ENCODE measurements at places on chromosomes 3 and 15. TPM values are rescaled to one million over a fixed set of nuclear protein-coding genes. Genes with fewer than 3 reads are reported as not detected.

Gene CCR3
- not detected for total RNA-seq

Gene ADGRG7
- total RNA-seq: not detected

Gene HESX1
- 2.4 TPM for total RNA-seq

Gene KIF7
- total RNA-seq: 10.6 TPM

Gene NRROS
- 2.9 TPM for total RNA-seq

Gene CD200
- total RNA-seq: 3.3 TPM

Gene PLS1
- 0.99 TPM for total RNA-seq

DNA sequence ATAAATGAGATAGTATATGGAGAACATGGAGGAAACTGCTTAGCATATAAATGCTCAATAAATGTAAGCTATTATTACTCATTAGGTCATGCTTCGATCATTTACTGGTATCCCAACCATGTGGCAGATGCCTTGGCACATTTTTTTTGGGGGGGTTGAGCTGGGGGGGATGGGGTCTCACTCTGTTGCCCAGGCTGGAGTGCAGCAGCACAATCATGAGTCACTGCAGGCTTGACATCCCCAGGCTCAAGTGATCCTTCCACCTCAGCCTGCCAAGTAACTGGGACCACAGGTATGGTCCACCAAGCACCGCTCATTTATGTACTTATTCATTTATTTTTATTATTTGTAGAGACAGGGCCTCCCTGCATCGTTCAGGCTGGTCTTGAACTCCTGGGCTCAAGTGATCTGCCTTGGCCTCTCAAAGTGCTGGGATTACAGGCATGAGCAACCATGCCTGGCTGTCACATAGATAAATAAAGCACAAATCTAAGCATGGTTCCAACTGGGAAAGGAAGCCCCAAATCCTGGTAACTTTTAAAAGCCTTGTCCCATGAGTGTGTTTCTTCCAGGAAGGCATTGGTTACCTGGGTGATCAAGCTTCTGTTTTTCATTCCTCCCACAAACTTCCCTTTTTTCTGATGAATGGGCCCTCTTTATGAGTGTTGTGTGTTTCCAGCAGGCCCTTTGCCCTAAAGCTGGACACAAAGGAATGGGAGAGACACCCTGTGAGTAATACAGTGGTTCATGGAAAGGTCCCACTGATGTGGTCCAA lies 147.4 kb upstream of the UMPS start:
- no peak for DNase-seq

GRCh38 chr3:24829011-24829581 lies 334.4 kb upstream of the THRB start:
- DNase-seq: no peak

DNA sequence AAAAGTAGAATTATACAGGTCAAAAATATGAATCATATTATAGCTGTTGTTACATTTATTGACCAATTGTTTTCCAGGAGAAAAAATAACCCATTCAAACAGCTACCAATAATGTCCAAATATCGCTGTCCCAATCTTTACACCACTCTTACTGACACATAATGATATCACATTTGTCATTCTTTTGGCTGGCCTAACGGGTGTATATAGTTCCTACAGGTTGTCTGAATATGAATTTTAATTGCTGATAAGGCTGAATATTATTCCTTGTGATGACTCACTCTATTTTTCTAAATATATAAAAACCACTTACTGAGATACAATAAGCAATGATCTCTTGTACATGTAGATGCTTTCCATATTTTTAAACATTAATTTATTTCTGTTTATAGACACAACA lies 76.4 kb downstream of the FSIP1 start:
- no peak for DNase-seq

- no peak for DNase-seq
Observed at GRCh38 chr3:55307622-55308021, 179.5 kb downstream of the WNT5A start.

- no peak for DNase-seq
Observed at GRCh38 chr3:58235970-58236369, 1.6 kb upstream of the ABHD6 start.

DNA sequence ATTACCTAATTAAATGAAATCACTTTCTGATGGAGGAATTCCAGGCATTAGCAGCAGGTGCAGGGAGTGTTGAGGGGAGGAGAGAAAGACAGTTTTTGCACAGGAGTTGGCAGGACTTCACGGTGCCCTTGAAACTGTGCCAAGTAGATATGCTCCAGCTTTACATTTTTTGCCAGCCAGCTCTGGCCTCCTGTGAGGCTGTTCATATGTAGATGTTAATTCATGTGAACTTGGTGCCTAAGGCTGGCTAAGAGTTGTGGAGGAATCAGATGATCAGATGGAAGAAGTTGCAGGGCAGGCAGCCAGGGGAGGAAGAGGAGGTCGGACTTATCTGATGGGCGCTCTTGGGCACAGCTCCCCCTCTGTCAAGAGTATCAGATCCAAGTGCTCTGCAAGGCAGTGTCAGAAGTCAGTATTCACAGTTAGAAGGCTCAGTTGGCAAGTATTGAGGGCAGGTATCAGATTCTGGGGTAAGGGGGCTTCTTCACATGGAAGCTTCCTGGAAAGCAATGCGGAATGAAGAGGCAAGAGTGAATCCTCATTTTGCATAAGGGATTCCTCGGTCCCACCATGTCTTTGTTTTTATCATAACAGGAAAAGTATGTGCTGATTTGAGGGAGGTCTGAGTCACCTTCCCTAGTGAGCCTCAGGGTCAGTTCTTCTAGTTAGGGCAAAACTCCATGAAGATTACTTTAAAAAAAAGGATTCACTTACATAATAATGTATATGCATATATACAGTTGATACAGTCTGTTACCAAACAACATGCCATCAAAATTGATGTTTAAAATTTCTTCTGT lies 172.6 kb upstream of the UMPS start:
- peak; percentile 26 for DNase-seq

DNA sequence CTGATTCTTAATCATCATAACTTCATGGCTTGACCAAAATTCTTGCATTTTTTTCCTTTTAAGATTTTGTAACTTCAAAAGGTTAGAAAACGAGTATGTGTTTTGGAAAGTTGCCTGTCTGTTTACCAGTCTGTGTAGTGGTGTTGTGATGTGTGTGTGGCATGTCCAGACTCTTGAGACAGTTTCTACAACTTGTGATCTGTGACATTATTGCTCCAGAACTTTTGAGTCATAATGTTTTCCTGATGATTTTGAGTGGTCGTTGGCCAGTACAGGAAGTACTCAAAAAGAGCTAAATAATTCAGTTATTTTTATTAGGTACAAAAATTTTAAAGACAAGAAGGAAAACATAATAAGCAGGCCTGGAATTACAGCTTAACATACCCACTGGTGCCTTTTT lies 229.0 kb upstream of the C2CD4B start:
- DNase-seq: no peak

DNA sequence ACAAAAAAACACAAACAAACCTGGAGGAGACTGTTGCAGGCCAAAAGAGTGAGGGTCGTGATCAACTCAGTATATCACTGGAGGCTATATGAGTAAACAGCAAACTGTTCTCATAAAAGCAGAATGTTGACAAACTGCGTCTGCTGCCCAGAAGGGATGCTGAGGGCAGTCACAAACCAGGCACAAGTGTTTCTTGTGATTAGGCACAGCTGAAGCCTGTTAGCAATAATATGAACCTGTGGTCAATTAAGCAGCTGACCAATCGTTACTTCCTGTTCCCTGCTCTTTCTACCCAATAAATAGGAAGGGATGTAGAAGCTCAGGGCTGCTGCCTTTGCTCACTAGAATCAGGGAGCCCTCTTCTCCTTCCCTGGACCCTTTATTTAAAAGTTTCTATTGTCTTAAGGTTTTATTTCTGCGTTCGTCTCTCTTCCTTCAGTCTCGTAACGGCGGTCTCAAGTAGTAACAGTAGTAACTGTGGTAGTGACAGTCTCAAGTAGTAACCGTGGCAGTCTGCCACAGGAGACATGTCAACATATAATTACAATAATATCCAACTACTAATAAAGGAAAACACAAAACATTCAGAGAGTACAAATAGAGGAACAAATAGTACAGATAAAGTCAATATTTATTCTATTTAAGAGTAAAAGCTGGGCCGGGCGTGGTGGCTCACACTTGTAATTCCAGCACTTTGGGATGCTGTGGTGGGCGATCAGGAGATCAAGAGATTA lies 698.4 kb upstream of the CCDC54 start:
- no peak for DNase-seq

DNA sequence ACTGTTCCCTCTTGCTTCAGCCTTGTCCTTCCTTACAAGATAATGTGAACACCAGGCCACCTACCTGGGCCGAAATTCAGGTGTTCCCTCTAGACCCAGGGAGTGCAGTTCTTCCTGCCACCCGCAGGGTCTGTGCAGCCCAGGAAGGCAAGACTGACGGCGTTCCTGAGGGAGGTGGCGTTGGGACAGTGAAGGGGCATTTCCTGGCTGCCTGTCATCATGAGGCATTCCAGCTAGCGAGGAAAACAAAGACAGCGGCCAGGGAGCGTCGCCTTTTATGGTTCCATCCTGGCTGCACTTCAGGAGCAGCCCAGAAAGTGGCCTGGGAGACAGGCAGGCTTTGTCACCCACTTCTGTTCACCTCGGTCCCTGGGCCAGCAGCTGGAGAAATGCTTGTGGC lies 84.8 kb upstream of the WNT5A start:
- no peak for DNase-seq

DNA sequence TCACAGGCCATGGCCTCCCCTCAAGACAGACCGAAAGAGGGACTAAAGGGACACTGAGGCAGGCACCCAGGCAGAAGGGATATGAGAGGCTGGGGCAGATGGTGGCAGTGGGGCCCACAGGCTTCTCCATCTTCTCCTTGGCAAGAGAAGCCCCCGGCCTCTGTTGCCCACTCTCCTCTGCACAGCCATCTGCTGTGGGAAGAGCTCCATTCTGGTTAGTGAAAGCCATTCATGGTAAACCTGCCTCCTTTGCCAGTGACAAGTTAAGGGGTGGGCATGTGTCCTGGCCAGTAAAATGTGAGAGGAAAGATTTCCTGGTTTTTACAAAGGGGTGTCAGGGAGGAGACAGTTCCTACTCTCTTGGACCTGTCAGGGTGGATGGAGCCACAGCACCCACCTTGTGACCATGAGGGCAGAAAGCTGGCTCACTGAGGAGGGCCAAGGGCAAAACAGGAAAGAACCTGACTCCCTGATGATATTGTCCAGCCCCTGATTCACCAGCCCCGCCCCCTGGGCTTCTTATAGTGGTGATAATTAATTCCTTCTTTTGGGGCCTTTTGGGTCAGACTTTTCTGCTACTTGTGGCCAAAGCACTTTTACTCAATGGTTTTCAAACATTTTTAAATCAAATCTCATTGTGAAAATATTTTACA lies 130.4 kb upstream of the SMAD3 start:
- DNase-seq: no peak

GRCh38 chr15:66195621-66196230 lies 57.8 kb downstream of the MEGF11 start:
- DNase-seq: no peak

GRCh38 chr15:41558400-41559238 lies at the start of gene TYRO3:
Gene TYRO3 (plus strand): TSS chr15:41559212. CDS start chr15:41559258, 46 bp downstream.
- peak; percentile 15 for DNase-seq

- DNase-seq: no peak
Observed at GRCh38 chr3:190644035-190644434, 130.2 kb downstream of the IL1RAP start.

- peak; percentile 13 for DNase-seq
Observed at GRCh38 chr3:8980756-8981257, 17.5 kb upstream of the RAD18 start.

DNA sequence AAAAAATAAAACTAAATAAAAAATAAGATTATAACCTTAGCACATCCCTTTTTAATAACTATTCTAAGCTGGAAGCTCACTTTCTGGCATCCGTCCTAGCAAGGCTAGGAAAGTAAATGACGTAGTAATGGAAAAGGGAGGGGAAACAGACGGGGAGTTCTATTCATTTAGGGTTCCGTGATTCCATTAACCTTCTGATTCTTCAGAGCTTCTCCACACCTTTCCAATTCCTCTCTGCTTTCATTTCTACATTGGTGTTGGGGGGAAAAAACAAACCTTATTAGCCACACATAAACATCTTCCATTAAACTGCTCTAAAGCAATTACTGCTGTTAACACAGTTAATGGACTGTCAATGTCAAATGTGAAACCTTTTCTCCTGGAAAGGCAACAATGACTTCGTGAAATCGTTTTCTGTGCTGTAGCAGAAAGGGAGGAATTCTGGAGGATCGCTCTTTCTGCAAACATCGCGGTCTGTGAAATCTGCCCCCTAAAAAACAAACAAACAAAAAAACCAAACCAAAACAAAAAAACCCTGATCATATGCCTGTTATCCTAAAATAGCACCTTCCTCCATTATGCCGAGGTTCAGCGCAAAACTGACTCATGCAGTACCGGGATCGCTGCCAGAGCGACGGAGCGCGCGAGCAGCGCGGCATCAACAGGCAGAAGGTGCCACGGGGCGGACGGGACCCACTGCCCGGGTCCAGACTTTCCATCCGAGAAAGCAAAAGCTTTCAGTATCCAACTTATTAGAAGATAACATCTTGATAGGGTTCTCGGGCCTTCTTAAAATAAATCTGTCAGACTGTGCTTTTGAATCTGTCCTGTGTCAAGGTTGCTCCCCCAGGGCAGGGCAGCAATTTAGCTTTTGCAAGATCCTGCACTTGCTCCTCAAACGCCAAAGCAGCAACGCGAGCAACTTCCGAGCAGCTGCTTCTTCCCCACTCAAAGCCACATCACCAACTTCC lies 156.2 kb downstream of the FGF12 start:
- DNase-seq: peak; percentile 58

- DNase-seq: peak; percentile 74
Observed at GRCh38 chr3:172675441-172676193, 35.2 kb downstream of the NCEH1 start.

DNA sequence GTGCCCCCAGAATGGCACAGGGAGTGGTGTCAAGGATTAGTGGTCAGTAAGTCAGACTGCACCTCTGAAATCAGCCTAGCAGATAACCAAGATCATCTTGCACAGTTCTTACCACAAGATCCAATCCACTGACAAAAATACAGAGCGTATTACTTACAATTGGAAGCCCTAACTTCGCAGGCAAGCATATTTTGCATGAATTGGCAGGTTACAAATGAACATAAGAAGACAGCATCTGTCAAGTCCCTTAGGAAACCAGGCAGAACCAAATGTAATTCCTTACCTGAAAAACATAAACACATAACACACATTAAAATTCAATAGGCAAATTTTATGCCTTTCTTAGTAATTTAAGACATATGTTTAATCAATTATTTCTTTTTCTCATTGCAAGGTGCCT lies 293.4 kb downstream of the MAGI1 start:
- DNase-seq: no peak

Data from fibroblast of the aortic adventitia (primary cell).